ENCODE measurements at places on chromosomes 16 and 17.

DNA sequence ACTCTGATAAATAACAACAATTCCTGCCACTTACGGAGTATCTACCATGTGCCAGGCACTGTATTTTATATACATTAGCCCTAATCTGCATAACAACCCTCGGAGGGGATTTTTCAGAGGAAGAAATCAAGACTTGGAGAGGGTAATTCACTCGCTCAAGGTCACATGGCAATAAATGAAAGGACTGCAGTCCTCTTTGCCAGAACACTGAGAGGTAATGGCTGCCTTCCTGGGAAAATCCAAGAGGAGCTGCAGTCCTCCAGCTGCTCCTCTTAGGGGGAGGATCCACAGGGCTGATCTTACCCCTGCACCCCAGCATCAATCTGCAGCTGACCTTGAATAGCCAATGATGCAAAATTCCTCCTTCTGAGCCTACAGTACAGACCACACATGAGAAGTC is 114.1 kb upstream of the RPL38 start:
- no peak for DNase-seq

DNA sequence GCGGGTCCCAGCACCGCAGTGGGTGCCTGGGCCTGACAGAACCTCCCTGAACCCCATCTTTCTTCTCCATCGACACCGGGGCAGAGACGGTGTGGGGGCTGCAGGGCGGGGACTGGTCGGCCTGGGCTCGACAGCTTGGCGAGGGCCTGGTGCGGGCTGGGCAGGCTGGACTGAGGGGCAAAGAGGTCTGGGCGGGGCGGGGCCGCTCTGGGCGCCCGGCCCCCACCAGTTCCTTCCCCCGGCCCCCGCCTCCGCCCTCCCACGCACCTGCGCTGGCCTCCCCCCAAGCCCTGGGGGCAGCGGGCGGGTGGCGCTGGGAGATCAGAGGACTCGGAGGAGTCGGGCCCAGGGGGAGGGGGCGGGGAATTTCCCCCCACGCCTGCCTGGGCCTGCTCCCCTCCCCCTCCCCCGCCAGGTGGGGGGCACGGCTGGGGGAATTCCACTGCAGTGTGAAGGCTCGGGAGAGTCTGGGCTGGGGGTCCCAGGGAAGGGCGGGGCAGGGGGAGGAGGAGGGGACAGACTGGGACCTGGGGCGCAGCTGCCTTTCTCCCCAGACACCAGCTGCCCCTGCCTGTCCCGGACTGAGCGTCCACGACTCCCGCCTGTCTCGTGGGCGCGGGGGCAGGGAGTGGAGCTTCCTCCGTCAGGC is 877 bp upstream of the KREMEN2 start:
- DNase-seq: no peak

DNA sequence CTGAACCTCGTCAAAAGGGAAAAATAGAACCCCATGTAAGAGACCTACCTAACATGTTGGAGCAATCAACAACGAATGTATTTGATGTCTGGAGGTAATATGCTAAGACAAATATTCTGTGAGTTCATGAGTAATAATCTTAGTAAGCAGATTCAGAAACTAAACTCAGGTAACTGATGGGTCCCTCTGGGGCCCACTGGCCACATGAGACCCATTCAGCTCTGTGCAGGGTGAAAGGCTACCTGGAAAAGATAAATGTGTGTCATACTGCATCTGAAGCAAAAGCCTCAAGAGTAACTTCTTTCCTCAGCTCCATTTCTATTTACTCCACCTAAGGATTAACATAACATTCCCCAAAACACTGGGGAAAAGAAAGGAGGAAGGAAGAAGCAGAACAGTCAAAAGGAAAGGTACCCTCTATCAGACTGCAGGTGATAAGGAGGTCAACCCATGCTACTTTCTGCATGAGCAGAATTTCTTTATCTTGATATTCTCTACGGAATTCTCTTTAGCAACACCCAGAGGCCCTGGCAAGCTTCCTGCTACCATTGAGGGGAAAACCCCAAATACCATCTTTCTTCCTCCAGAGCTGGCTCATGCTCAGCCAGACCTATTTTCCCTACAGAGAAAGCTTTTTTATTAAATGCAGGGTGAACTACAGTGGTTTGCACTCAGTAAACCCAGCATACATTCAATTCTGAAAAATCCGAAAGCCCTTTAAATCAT is 37.7 kb upstream of the ABCA6 start:
- peak; percentile 72 for DNase-seq

GRCh38 chr16:726438-727290 is at the start of the genes CCDC78 and HAGHL:
TSS of gene CCDC78 (minus strand) at chr16:726443. CDS start at chr16:726367, 76 bp downstream.
TSS of gene HAGHL (plus strand) at chr16:727106. CDS start at chr16:727510, 404 bp downstream.
- DNase-seq: peak; percentile 32

DNA sequence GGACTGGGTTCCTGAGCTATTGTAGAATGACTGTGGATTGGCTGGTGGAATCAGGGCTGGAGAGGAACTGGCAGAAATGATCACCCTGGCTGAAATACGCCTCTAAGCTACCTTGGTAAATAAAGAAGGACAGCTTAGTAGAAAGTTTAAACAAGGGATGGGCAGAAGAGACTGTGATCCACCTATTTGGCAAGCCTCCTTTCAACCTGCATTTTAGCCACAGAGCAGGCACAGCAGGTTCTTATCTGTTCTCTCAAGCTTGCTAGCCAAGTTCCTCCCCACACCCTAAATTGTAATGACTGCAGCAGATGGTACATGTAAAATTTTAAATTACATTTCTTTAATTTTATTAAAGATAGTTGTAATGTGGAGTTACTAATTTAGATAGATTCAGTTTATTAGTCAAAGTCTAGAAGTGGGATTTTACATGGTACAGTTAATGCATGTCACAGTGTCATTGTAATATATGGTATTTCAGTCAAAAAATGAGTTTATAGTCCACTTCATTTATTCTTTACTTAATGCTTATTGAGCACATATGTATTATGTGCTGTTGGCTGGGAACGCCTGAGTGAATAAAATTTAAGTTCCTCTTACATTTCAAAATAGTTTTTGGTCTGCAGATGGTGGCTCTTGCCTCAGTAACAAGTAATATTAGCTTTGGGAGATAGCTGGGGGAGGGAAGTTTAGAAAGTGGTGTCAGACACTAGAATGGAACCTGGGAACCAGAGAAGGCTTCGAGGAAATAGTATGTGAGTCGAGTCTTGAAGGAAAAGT is 11.2 kb downstream of the EPN2 start:
- no peak for DNase-seq

GRCh38 chr17:43714465-43715149 is 44.0 kb downstream of the SOST start:
- DNase-seq: peak; percentile 29

GRCh38 chr17:77748436-77748835 is 210.1 kb upstream of the TNRC6C start:
- DNase-seq: no peak

DNA sequence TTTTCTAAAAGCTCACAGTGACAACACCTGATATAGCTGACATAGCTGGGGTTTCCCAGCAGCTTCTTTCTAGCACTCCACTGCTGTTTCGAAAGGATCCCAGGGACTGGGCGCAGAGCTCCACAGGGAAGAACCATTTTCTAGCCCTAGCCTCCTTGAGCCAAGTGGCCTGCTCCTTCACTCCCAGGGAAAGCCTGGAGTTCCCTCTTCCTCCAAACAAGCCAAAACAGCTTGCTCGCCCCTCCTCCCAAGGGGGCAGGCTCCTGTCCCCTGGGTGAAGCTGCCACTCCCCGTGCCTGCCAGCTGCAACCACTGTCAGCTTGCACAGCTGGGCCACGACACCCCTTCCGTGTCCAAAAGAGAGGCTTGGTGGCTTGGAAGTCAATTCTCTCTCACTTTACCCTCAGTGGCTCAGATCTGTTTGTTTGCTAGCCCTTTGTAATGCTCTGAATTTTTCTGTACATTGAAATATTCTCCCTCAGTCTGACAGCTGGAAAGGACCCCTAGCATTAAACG is 59.8 kb downstream of the CYTH1 start:
- DNase-seq: no peak

- DNase-seq: no peak
Measured at GRCh38 chr17:82112181-82112913, 14.3 kb upstream of the FASN start.

DNA sequence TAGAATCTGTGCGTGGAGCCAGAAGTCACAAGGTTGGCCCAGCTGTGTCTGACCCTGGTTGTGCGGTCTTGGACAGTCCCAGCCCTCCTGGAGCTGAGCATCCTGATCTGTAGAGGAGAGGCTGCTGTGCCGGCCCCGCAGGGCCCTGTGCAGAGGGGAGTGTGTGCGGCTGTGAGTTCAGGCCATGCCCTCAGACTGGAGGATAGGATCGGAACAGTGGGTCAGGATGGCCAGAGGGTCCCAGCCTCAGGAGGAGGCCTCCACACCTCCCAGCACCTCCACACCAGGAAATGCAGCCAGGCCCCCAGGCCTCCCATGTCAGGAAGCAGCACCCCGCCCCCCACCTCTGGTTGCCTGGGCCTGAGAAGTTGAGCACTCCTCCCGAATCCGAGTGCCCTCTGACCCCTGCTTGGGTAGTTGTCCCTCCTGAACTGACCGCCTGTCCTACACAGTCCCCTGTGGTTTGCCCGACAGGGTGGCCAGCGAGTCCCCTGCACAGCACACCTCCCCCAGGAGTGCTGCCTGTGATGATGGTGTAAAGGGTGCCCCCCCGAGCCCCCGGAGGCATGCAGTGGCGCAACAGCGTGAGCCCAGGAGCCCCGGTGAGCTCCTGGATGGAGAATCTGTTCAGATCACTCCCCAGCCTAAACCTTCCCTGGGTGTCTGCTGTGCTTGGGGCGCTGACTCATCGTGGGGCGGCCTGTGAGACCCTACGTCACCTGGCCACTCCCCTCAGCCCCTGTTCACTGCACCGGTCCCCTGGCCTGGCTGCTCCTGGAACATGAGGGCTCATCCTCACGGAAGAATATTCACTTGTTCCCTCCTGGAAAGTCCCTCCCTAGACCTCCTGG is 285.2 kb downstream of the SEC14L1 start:
- peak; percentile 77 for DNase-seq

DNA sequence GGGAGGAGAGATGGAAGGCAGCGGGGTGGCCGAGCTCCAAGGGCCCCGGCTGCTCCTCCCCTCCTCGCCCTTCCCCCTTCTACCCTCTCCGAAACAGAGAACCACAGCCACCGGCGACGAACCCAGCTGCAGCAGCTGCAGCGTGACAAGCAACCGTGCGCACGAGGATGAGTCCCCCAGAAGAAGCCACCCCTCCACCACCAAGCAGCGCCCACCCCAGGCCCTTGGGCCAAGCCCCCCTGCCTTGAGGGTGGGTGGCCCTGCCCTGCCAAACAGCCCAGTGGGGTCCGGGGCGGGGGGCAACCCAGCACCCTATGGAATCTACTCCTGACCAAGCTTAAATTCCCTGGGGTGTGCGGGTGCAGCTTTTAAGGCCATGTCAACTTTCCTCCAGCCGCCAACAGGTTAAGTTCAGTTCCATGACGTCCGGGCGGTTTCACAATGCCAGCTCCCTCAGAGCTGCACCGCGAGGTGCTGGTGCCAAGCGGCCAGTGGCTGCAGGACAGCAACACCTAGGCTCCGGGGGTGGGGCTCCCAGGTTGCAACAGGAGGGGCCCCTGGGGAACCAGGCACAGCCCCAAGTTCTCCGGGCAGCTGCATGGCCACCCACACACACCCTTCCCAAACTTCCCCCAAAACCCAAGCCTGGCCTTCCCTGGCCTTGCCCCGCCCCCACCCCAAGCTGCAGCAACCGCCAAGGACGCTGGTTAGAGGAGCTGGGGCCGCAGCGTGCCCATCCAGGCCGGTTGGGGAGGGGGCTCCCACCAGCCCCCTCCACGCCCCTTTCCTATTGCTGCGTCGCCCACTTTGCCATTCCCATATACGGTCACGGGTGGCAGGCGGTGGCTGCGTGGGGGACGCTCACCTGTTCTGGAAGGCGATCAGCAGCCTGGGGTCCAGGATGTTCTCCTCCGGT is 2.0 kb downstream of the CBX4 start:
- DNase-seq: peak; percentile 86

DNA sequence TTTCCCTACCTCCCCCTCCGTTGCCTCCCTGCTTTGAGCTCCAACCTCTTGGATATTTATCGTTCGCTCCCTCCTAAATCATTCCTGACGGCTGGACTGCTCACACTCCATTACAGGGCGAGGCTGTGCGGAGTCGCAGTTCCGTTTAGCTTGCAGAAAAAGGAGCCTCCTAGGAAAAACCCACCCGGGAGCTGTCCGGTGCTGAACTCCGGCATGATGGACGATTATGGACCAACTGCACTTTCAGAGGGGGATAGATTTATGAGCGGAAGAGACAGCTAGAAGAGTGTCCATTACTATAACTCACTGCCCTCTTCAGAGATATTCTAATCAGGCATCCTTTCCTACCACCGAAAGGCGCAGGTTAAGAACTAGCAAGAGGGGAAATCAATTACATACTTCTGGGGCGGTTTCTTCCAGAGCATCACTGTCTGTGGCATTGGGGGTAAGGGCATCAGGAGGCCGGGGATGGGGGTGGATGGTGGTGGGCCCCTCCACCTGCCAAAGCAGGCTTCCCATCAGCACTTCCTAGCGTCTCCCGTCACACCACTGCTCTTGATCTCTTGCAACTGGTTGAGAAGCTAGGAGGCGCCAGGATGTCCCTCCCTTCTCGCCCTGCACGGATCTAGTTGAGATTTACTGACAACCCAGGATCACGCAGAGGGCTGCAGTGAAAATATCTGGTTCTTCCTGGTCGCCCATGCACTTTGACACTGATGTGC is 251.2 kb downstream of the ENGASE start:
- DNase-seq: peak; percentile 13

DNA sequence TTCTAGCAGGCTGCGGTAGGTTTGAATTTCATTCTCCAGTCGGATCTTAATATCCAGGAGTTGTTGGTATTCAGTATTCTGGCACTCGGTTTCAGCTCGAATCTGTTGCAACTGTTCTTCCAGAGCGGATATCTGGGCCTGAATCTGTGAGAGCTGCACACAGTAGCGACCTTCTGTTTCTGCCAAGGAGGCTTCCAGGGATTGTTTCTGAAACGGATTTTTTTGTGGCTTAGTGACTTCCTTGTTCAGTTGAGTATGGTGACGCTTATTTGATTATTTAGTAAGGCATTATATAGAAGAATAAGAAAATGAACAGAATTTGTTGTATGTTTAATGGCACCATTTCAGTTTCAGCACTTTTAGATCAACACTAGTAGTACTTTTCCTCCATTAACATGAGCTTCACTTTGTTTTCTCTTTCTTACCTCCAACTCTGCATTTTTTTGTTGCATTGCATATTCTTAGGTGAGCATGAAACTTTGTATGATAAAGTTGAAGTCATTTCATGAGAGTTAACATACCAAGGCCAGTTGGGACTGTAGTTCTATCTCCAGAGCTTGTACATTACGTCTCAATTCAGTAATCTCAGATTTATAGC is 2.8 kb downstream of the KRT10 start:
- DNase-seq: peak; percentile 27

DNA sequence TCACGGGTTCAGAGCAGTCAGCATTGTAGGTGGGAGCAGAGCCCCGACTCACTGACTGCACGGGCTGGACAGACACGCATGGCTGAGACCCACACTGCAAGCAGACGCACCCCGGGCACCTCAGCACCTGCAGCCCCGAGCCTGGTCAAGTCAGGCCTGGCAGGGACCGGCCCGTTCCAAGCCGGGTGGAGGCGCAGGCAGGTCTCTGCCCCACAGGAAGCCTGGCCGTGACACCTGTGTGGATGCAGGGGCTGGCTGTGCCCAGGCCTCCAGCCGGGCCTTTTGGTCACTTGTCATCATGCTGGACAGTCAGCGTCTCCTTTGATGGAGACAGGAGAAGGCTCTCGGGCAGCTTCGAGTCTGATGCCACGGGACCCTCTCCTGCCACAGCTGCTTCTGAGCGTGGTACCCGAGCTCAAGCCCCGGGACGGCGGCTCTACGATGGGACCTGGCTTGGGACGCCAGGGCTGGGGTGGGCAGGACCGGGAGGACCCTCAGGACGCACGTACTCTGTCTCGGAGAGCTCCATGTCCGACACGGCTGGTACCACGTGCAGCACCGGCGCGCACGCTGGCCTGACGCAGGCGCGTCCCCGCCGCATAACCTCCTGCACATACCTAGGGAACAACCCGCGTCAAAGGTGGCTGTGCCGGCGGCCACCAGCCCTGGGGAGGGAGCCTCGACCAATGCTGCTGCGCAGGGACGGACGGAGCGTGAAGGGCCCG is 7.9 kb downstream of the PDIA2 start:
- DNase-seq: no peak

Measured in fibroblast of pulmonary artery (primary cell).